T-helper 17 cell (primary cell): ENCODE measurements at places on chromosomes 16 and 17. TPM values are rescaled to one million over a fixed set of nuclear protein-coding genes. Genes with fewer than 3 reads are reported as not detected.

Gene CHAD
- total RNA-seq = not detected

Gene FAM171A2
- total RNA-seq = 0.31 TPM

Gene PYDC1
- not detected for total RNA-seq

Gene MMP2
- total RNA-seq = not detected

Gene ANKRD40CL
- not detected for total RNA-seq

Gene SRCIN1
- 0.52 TPM for total RNA-seq

Gene MYH2
- not detected for total RNA-seq

Gene ARL5C
- not detected for total RNA-seq

Gene PLEKHH3
- 0.78 TPM for total RNA-seq

Gene VASN
- 0.55 TPM for total RNA-seq

Gene C17orf107
- 10.7 TPM for total RNA-seq

Gene CCL2
- not detected for total RNA-seq

Gene SMPD3
- 0.70 TPM for total RNA-seq

Gene SLFN13
- 36.5 TPM for total RNA-seq

Gene BCKDK
- 9.9 TPM for total RNA-seq

DNA sequence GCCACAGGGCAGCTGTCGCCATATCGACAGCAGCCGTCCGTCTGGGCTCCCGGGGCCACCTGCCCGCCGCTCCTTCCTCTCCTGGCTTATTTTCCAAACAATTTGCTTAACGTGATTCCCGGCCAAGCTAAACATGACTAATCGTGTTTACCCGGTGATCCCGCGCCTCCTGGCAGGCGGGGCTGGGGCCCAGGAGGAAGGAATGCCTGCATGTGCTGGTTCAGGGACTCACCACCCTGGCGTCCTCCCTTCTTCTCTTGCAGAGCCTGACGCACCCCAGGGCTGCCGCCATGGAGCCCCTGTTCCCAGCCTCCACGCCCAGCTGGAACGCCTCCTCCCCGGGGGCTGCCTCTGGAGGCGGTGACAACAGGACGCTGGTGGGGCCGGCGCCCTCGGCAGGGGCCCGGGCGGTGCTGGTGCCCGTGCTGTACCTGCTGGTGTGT lies 6.1 kb downstream of the SSTR5 start:
- peaks cover 8% of the 10 kb centered on the region for H3K36me3 ChIP-seq
- no peak overlapping the region for H3K4me3 ChIP-seq
- no peak for DNase-seq
- H3K27me3 ChIP-seq = peaks cover 13% of the 10 kb centered on the region
- H3K27ac ChIP-seq = no peak overlapping the region

DNA sequence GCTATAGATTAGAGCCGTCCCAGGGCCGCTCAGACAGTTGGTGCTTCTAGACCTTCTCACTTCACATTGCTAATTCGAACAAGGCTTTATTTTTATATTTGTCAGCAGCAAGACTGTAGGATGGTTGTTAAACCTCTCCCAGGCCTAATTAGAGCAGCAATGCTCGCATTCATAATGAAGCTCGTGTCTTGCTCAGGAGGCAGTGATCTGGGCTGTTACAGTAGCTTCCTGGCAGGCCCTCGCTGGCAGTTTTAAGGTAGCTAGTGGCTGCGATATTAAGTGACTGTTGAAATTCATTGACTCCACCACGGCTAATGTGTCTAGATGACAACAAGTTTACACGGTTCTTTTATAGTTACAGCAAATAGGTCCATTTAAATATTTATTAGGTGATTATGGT lies 23.2 kb upstream of the ANKFN1 start:
- H3K27me3 ChIP-seq = peaks cover 30% of the 10 kb centered on the region
- no peak overlapping the region for H3K27ac ChIP-seq
- H3K4me3 ChIP-seq = no peak overlapping the region
- no peak for DNase-seq
- no peaks in the 10 kb centered on the region for H3K36me3 ChIP-seq

DNA sequence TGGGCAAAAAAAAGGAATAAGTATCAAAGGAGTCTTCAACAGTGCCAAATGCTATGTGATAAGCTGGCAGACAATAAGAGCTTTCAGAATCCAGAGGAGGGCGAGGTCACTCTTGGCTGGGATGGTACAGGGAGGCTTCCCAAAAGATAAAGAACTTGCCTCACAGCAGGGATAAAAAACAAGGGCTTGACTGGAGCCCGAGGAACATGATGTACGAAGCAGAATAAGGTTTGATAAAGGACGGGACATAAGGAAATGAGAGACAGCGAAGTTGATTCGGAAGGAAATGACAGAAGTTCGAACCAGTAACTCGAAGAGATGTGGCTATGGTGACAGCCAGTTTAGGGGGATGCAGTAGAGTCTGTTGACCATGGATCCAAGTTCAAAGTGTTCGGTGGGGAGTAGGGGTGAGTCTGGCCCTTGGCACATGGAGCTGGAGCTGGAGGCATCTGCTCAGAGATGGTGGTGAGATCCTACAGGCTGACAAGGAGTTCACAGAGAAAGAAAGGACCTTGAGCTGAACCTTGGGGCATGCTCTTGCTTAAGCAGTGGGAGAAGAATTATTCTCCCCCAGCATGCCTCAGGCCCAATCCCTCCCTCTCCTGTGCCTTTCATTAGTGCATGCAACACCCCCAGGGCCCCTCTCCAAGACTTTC lies 137.6 kb upstream of the RCVRN start:
- H3K4me3 ChIP-seq = no peak overlapping the region
- H3K27ac ChIP-seq = no peak overlapping the region
- H3K36me3 ChIP-seq = peaks cover 4% of the 10 kb centered on the region
- peaks cover 5% of the 10 kb centered on the region for H3K27me3 ChIP-seq
- peaks cover 3% of the 10 kb centered on the region for H3K4me1 ChIP-seq

- peaks cover 29% of the 10 kb centered on the region for H3K4me1 ChIP-seq
- H3K4me3 ChIP-seq = no peak overlapping the region
- peak; percentile 71 for DNase-seq
- no peaks in the 10 kb centered on the region for H3K36me3 ChIP-seq
Observed at GRCh38 chr17:64028874-64029464, 8.5 kb upstream of the ICAM2 start.

- no peak overlapping the region for H3K4me3 ChIP-seq
- H3K4me1 ChIP-seq = peaks cover 4% of the 10 kb centered on the region
Observed at GRCh38 chr17:34853924-34854323, 107.3 kb downstream of the CCT6B start.

GRCh38 chr17:41806685-41807445 lies 4.9 kb downstream of the P3H4 start:
- no peak overlapping the region for H3K27ac ChIP-seq
- peaks cover 9% of the 10 kb centered on the region for H3K4me1 ChIP-seq
- H3K4me3 ChIP-seq = no peak overlapping the region

DNA sequence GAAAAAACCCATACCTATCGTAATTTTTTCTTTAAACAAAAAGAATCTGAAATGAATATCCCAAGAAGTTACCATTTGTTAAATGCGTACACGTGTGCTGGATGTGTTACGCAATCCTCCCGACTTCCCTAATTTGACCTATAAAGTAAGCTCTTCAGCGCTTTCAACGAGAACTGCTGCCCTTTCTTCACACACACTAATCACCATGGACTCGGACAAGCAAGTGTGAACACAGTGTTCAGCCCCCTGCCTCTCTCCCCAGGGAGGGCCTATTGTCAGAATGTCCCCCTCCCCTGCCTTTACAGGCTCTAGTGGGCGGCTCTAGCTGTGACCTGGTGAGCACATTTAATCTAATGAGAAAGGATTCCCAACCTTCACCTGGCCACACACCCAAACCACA lies 216.1 kb downstream of the CEP112 start:
- DNase-seq = no peak
- H3K27ac ChIP-seq = no peak overlapping the region
- H3K4me3 ChIP-seq = no peak overlapping the region
- H3K36me3 ChIP-seq = no peaks in the 10 kb centered on the region
- H3K4me1 ChIP-seq = no peaks in the 10 kb centered on the region
- H3K27me3 ChIP-seq = peaks cover 14% of the 10 kb centered on the region

DNA sequence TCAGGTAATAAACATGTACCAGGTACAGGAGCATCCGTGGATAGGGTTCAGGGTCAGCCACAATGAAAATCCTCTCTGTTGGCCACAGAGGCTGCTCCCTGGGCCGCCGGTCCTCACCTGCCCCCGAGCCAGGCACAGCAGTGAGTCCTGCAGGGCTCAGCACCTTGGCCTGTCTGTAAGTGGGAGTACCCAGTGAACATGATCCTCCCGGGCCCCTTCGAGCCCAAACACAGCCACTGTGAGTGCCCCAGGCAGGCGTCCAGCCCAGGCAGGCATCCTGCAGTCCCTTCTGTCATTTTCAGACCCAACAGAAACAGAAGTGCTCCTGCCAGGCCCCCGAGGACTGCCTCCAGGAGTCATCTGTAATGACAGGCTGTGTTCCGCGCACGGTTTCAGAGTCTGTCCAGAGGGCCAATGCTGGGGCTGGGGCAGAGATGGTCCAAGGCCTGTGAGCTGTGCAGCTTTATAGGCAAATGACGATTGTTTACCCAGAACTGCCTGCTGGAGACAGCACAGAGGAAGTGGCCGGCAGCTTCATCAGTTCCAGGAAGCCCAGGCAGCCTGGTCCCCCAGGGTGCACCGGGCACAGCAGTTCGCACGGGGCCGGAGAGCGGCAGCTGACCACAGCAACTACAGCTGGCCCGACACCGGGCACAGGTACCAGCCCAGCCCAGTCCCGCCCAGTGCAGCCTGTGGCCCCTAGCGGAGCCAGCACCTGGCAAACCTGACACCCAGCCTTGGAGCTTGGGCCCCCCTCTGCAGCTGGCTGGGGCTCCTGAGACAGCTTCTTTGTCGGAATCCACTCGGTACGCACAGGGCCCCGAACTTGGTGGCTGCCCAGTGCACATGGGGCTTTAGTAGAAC lies 13.2 kb downstream of the SLC7A5 start:
- no peak for DNase-seq
- no peaks in the 10 kb centered on the region for H3K27me3 ChIP-seq
- peak overlapping the region; percentile 75 for H3K4me3 ChIP-seq
- peaks cover 26% of the 10 kb centered on the region for H3K4me1 ChIP-seq

GRCh38 chr17:55186937-55187770 lies 77.6 kb upstream of the HLF start:
- peaks cover 4% of the 10 kb centered on the region for H3K36me3 ChIP-seq
- no peak overlapping the region for H3K27ac ChIP-seq
- no peak for DNase-seq
- no peak overlapping the region for H3K4me3 ChIP-seq
- H3K4me1 ChIP-seq = peaks cover 7% of the 10 kb centered on the region
- no peaks in the 10 kb centered on the region for H3K27me3 ChIP-seq

- H3K4me1 ChIP-seq = no peaks in the 10 kb centered on the region
- DNase-seq = no peak
- no peaks in the 10 kb centered on the region for H3K36me3 ChIP-seq
- peaks cover 32% of the 10 kb centered on the region for H3K27me3 ChIP-seq
- no peak overlapping the region for H3K27ac ChIP-seq
- H3K4me3 ChIP-seq = no peak overlapping the region
Observed at GRCh38 chr17:6187836-6188235, 117.7 kb downstream of the WSCD1 start.

GRCh38 chr17:17928398-17929287 lies 43.6 kb downstream of the TOM1L2 start:
- no peaks in the 10 kb centered on the region for H3K27me3 ChIP-seq
- peaks cover 20% of the 10 kb centered on the region for H3K4me1 ChIP-seq
- H3K4me3 ChIP-seq = no peak overlapping the region

DNA sequence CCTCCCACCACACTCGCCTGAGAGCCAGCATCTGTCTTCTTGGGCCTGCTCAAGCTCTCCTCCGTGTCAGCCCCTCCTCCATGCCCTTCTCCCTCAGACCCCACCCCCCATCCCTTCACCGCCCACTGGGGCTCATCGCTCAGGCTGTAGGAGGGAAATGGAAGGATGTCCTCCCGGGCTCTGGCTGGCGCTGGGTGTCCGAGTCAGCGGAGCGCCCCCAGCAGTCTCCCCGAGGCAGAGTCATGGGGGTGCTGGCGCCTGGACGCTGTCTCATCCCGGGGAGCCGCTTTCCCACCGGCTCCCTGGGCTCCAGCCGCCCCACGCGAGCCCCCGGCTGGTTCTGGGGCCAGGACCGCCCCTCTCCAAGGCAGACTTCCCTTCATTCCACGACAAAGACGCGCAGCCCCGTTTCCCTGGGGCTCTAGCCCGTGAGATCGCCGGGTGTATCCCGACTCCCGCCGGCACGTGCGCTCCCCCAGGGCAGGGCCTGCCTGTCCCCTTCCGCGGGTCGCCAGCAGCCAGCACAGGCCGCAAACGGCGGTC lies 428 bp upstream of the ANTKMT start:
- peak overlapping the region; percentile 83 for H3K4me3 ChIP-seq
- no peak overlapping the region for H3K27ac ChIP-seq
- H3K36me3 ChIP-seq = no peaks in the 10 kb centered on the region

DNA sequence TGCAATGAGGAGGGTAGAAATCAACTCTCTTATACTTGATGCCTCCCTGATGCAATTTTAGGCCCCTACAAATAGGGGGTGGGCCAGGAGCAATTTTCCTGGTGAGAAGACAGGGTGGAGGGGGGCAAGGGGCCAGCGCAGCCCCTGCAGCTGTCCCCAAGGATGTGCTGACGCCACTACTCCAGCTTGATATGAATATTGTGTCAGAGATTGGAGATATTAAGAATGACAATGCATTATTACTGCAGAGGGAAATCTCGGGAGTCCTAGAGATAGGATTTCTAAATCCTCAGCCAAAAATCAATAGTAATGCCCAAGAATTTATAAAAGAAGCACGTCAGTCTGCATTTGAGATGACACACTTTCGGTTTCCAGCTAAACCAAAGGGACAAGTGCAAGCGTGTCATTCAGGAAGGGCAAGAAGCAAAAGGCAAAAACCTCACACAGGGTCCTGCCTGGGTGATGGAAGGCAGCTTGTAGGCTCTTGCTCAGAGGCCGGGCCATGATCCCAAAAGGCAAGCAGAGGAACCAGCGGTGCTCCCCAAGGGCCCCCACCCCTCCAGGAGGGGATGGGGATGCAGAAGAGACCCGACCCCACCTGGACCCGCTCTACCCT lies 178.8 kb downstream of the C16orf78 start:
- H3K36me3 ChIP-seq = peaks cover 3% of the 10 kb centered on the region
- DNase-seq = no peak
- H3K4me3 ChIP-seq = no peak overlapping the region
- H3K27ac ChIP-seq = no peak overlapping the region

DNA sequence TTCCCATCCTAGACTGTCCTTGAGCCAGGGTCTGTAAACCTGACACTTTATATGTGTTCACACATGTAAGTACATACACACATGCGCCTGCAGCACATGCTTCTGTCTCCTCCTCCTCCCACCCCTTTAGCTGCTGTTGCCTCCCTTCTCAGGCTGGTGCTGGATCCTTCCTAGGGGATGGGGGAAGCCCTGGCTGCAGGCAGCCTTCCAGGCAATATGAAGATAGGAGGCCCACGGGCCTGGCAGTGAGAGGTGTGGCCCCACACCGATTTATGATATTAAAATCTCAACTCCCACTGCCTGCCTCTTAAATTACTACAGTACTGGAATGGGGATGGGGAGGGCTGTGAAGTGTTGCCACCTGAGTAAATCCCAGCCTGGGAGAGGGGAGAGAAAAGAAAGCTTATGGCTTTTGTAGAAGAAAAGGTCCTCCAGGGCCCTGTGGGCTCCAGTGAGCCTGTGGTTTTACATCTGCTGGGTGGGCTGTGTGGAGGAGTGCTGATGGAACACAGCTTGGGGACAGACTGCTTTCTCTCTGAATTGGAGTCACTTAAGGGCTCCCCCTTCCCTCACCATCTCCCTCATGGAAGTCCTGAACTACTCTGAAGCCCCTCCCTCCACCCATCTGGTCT lies 990 bp upstream of the WNK4 start:
- no peak for DNase-seq
- peaks cover 17% of the 10 kb centered on the region for H3K4me1 ChIP-seq
- H3K4me3 ChIP-seq = peak overlapping the region; percentile 43
- H3K36me3 ChIP-seq = peaks cover 17% of the 10 kb centered on the region
- H3K27ac ChIP-seq = no peak overlapping the region
